ENCODE measurements at places on chromosomes 13 and 19.

- DNase-seq: no peak
Observed at GRCh38 chr13:91618315-91618714, 219.9 kb downstream of the GPC5 start.

DNA sequence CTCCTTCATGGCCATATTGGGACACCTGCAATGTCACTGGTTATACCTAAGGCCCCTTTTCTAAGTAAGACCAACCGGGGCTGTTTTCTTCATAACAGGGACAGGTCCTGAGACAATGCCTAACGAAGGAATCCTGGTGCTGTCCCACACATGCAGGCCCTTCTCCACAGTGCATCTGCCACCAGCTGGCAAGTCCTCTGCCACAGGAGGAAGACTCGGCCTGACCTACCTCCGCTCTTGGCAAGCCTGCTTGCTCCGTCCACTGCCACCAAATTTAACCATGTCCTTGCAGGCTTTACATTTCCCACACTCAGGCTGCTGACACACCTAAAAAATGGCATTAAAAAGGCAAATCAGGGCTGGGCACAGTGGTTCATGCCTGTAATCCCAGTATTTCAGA, 31.8 kb upstream of the EIF3G start:
- no peak for DNase-seq

- DNase-seq: no peak
Observed at GRCh38 chr19:30269638-30270037, 102.5 kb upstream of the ZNF536 start.

DNA sequence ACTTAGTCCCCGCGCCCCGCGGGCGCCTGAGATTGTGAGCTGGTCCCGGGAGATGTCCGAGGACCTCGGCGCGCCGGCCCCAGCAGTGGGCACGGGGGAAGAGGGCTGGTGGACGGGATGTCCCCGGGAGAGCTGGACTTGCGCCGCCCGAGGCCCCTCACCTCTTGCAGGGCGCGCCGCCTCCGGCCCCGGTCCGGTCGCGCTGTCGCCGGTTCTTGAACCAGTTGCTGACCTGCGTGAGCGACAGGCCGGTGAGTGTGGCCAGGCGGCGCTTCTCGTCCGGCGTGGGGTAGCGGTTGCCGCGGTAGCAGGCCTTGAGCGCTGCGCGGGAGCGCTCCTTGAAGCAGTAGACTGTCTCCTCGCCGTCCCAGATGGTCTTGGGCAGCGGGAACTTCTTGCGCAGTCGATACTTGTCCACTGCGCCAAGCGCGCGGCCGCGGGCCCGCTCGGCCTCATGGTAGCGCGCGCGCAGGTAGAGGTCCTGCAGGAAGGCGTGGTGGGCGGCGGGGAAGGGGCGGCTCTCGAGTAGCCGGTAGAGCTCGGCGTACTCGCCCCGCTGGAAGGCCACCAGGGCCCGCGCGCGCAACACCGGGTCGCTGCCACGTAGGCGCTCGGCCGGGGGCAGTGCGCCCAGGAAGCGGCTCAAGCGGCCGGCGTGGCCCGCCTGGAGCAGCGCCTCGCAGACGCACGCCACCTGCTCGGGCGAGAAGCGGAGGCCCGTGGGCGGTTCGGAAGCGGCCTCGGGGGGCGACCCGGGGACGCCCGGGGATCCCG, 984 bp downstream of the SIX5 start:
- DNase-seq: no peak

GRCh38 chr19:10761443-10762250, 43.8 kb downstream of the DNM2 start:
- no peak for DNase-seq

Data from stimulated activated CD4-positive, alpha-beta T cell treated with anti-CD3 and anti-CD28 coated beads, Interleukin-2, amount 100 ng/mL, for 4 hours (primary cell).